ENCODE measurements at places on chromosomes 4 and X.

GRCh38 chrX:136273986-136274385 lies 22.8 kb upstream of the MAP7D3 start:
- no peak for DNase-seq

- DNase-seq, result no peak
Observed at GRCh38 chrX:38558686-38559085, 2.7 kb upstream of the TSPAN7 start.

GRCh38 chr4:149999485-150000074 lies 78.7 kb upstream of the DCLK2 start:
- peak; percentile 81 for DNase-seq

- DNase-seq, result no peak
Observed at GRCh38 chrX:115900425-115900824, 270.1 kb upstream of the AGTR2 start.

- DNase-seq, result no peak
Observed at GRCh38 chr4:145722561-145722960, 42.6 kb downstream of the C4orf51 start.

- DNase-seq, result peak; percentile 49
Observed at GRCh38 chr4:144583658-144584057, 62.3 kb upstream of the HHIP start.

- peak; percentile 72 for DNase-seq
Observed at GRCh38 chr4:168751263-168752225, 254.7 kb downstream of the PALLD start.

- no peak for DNase-seq
Observed at GRCh38 chr4:25694466-25694865, 38.8 kb downstream of the SLC34A2 start.

- DNase-seq, result no peak
Observed at GRCh38 chrX:111284631-111285293, 14.5 kb upstream of the CAPN6 start.

GRCh38 chr4:176308441-176308840 lies 11.3 kb upstream of the SPCS3 start:
- DNase-seq, result no peak

DNA sequence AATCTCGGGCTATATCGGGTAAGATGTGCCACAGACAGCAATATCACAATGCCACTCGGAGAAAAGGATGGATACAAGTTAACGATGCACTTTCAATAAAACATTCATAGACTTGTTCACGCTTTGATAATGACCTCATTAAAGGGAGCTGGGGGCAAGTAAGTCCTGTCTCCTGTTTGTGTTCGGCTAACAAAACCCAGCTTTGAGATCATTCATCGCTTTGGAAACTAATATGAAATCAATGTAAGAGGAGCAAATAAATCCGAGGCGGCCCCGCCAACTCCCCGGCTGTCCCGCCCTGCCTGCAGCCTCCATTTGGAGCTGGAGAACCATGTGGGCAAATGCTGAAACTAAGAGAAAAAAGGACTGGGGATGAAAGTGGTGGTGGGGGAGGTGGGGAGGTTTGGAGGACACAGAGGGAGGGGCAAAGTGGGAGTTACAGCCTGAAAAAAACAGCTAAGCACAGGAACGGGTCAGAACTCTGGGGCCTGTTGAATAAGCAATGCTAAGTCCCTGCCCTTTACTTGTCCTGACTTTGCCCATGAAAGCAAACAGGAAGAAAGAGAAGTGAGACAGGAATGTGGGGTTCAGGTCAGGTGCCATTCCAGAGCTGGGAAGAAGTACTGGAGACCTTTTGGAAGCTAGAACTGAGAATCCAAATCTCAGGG lies 3.5 kb upstream of the GSX2 start:
- DNase-seq, result no peak

DNA sequence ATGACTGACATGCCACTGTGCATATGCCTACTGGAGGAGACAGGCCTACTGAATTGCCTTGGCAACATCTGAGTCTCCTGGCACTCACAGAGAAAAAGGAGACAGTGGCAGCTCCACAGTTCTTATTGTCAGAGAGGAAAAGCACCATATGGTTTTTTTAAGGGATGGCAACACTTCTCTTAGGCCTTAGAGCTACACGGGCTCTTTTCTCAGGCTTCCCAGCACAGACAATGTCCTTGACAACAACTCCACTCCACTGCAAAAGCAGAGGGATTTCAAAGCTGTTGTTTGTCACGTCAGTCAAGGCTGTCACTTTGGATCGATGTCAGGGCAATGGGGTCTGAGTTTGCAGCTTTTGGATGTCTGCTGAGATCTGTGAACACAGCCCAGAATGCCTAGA lies 4.7 kb upstream of the CLCN4 start:
- DNase-seq, result no peak

GRCh38 chrX:29858714-29859113 lies 356.6 kb upstream of the MAGEB2 start:
- peak; percentile 47 for DNase-seq

DNA sequence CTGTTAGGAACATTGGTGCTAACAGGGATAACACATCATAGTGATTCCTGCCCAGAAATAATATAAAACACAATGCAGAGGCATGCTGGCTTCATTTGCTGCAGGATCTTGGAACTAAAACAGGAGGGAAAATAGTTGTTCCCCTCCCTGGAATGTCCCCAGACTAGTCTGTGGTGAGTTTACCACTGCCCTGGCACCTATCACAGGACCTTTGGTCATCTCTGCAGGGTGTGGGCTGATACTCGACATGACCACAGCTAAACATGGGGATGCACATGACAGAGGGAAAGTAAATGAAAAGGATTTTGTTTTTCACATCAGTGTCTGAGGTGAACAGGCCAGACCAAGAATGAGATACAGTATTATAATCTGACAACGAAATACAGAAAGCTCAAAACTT lies 160.2 kb upstream of the DKK2 start:
- no peak for DNase-seq
